ENCODE measurements at places on chromosomes 16 and 17.
A peak's percentile ranks its signal among the peaks of the same experiment; 100 is the strongest.

DNA sequence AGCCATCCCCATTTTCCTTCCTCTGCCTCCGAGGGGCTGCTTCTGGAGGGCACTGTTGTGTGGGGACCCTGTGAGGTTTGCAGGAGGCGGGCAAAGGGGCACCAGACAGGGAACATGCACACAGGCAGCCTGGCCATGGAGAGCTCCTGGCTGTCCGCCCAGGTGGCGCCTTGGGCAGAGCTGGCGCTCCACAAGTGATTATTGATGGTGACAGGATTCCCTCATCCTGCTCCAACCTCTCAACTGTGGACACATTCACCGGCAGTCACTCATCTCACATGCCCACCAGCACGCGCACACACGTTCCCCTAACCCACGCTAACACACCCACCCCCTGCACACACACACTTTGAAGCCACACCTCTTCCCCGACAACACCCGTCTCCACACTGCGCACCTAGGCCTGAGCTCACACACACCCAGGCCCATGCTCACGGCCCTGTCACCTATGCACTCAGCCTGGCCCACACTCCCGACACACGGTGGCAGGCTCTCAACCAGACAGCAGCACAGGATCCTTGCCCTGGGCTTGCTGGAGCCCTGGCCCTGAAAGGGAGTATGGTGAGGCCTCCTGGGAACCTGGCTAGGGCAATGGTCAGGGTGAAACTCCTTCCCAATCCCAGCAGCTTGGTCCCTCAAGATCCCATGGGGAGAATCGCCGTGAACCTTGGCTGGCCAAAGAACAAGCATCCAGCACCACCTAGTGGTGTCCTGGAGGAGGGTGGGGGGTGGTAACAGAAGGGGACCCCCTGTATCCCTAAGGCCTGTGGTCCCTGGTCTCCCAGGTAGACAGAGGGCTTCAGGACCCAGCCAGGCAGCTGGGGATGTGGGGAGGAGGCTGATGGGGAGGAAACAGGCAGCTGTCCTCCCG is 3.6 kb downstream of the PNMT start:
- peak; percentile 77 for DNase-seq

DNA sequence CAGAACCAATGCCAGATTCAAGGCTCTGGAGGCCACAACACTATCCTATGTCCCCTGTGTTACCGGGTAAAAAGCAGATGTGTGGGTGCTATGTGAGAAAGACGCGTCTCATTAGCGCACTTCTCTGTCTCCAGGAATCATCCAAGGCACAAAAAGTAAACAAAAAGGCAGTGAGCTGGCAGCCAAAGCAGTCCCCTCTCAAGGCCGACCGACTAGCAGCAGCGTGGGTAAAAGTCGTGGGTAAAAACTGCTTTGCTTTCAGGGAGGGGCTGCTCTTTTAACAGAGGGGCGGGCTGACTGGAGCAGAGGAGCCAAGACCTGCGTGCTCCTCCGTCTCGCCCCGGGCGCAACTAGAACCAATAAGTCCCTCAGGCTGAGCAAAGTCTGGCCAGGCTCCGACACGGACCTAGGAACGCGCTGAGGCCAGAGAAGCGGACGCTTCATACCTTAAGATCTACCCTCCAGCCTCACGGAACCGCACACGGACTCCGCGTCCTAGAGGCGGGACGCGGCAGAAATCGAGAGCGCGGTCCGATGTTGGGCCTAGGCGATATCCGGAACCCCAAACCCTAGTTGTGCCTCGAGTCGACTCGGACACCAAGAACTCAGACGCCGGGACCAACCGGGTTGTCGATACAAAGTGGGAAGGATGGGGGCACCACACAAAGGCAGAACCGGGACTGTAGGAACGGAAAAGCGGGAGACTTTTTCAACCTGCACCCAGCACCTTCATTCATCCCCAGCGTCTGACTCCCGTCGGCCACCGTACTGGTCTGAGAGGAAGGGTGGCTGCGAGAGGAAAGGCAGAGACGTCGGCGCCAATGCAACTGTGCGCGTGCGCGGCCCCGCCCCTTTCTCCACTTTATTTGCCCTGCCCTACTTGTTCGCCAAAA is at the start of gene INTS2:
TSS of gene INTS2 (minus strand) at position 775 of the 893 bp plus-strand sequence. CDS start 1,338 bp downstream, outside the sequence.
- DNase-seq, result peak; percentile 97

DNA sequence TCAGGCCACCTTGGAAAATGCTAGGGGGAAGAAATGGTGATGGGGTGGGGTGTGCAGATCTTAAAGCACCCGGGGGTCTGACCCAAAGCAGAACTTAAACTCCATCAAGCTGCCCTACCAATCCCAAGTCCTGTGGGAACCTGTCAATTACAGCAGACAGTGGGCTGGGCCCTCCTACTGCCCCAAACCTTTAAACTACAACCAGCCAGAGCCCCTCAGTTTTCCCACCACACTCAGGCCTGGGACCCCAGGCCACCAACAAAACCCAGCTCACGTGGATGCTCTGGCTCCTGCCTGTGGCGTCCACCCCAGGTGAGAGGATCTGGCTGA is 2.7 kb downstream of the MYO18A start:
- no peak for DNase-seq

DNA sequence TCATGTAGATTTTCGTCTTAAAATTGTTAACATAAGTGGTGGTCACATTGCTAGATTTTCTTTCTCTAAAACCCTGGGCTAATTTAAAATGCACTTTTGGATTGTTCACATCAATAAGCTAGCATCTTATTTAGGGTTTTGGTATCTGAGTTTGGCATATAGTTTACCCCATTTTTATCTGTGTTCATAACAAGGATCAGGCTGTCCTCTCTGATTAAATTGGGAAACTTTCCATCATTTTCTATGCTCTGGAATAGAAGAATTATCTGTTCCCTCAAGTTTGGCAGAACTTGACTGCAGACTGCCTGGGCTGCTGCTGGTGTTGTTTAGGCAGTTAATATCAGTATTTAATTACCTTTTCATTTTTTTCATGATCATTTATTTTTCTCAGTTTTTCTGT is 1.8 kb downstream of the SPECC1 start:
- DNase-seq, result no peak

GRCh38 chr17:40032322-40033320 is 17.4 kb downstream of the CSF3 start:
- peak; percentile 38 for DNase-seq

DNA sequence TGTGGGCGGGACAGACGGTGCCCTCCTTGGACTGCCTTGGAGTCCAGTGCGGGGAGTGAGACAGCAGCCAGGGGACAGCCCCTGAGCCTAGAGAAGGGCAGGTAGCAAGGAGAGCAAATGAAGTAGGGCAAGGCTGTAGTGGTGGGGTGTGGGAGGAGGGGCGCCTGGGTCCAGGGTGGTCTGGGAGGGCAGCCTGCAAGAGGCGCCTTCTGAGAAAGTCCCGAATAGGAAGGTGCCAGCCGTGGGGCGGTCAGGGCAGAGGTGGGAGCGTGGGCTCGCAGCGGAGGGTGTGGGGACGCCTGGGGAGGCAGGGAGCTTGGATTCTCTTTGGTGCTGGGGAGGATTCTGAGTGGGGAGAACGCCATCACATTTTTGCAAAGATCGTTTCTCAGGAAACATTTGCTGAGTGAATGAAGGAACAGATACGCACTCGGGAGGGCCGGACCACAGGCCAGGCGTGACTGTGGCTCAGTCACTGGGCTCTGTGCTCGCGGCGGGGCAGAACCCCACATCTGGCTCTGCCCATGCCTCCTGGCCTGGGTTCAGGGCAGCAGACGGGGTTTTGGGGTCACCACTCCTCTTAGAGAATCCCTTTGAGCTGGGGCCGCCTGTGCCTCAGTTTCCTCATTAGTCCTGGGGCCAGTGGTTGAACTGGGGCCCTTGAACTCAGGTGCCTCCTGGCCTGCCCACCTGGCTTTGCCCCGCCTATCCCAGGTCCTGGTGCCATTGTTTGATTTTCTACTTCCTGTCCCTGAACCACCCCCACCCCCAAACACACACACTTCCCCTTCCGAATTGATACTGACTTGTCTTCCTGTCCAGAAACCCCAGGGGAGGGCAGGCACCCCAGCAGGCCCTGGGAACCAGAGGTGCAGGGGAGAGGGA is 4.2 kb downstream of the SNN start:
- no peak for DNase-seq

- DNase-seq, result no peak
Measured at GRCh38 chr17:38800237-38800760, 943 bp upstream of the PIP4K2B start.

- no peak for DNase-seq
Measured at GRCh38 chr16:73771196-73772064, 525.2 kb upstream of the PSMD7 start.
